Stimulated activated CD8-positive, alpha-beta memory T cell treated with anti-CD3 and anti-CD28 coated beads, Interleukin-15, amount 100 ng/mL, for 1 hour (primary cell): ENCODE measurements at places on chromosomes 16 and 17.

DNA sequence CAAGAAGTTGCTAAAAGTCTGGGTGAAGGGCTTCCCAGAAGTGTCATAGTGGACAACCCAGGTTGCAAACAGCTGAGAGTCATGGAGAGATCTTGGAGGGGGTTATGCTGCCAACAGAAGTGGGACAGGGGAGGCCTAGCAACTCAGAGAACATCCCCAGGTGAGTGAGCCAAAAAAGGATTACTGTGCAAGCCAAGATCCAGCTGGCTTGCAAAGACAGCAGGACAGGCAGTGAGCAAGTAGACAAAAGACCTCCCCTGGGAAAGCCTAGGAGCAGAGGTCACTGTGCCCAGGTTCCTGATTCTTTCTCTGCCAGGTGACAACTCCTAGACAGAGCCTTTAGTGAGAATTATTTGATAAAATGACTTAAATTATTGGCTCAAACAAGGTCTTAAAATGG is 9.5 kb upstream of the LONP2 start:
- no peak for DNase-seq

DNA sequence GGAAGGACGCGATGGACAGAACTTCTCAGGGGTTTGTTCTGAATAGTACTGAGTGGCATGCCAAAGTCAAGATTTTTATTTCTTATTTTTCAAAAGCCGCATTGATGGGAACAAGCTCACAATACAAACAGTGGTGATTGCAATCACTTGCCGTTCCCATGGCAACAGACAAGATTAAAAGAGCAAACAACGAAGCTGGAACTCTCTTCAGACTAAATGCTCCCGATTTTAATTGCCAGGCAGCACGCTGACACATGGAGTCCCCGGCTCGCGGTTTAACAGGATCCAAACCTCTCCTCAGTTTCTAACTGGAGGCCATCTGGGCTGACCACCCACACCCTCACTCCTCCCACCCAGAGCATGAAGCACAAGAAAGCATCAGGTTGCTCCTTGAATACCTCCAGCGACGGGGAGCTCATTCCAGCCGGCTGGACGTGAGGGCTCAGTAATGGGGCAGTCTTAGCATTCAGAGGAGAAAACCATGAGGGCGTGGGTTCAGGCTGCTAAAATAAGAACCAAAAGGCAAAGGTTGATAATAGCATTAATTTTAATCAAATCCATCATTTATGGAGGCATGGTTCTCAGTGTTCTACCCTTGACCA is 41.5 kb downstream of the AIPL1 start:
- no peak for DNase-seq

GRCh38 chr17:50954641-50955121 is 88.5 kb upstream of the TOB1 start:
- DNase-seq: no peak

DNA sequence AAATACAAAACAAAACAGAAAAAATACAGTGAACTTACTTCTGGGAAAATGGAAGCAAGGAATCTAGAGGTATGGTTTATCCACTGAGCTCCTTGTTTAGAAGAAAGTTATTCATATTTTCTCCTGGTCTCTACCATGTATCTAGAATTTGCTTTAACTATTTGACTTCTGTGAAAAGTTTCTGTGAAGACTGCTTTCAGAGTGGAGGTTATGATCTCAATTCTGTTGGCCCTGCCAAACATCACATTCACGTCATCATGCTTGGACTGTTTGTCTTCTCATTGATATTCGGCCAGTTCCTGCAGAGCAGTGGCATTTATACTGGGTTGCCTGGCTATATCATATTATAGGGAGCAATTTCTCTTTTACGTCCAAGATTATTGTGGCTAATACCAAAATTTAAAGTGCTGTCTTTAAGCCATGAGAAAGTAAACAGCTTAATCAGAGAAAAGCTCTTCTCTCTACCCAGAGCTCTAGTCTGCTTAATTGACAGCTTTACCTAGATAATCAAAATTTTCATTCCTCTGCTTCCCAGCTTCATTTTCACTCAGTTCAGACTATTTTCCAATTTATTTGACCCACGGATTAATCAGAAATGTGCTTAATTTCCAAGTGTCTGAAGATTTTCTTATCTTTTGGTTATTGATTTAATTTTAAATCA is at the start of gene ABCA8:
Gene ABCA8 (minus strand): TSS at position 212 of the 661 bp plus-strand sequence. CDS start 13,358 bp downstream, outside the sequence.
- no peak for DNase-seq

- DNase-seq: no peak
Measured at GRCh38 chr17:17066021-17066420, 23.8 kb downstream of the MPRIP start.

DNA sequence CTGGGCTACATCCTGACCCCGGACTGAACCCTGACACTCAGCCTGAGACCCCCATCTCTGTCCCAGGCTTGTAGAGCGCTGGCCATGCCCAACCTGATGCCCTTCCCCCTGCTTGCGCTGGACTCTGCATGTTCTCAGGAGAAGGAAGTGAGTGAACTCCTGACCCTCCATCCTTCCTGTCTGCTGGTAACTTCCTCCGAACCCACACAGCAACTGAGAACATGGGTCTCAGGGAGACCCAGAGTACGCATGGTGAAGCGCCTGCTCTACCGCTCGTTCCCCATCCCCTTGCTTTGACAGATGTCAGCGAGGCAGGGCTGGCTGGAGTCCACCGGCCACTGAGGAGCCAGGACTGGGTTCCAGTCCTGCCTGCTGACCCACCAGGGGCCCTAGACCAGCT is 6.1 kb downstream of the CAMKK1 start:
- no peak for DNase-seq

GRCh38 chr16:87337262-87337771 is 20.1 kb upstream of the C16orf95 start:
- DNase-seq: no peak

GRCh38 chr17:61997664-61998063 is 67.4 kb downstream of the MED13 start:
- DNase-seq: no peak

GRCh38 chr17:64653325-64653984 is 8.7 kb downstream of the SMURF2 start:
- DNase-seq: no peak

- no peak for DNase-seq
Measured at GRCh38 chr17:39643271-39643670, 6.3 kb downstream of the STARD3 start.

GRCh38 chr16:81586417-81586816 is 141.8 kb downstream of the CMIP start:
- no peak for DNase-seq

- peak; percentile 77 for DNase-seq
Measured at GRCh38 chr17:63699638-63700527, at the start of gene LIMD2. Gene LIMD2, minus strand, starts transcription at chr17:63700125. Its CDS starts 827 bp downstream, at chr17:63699298.

DNA sequence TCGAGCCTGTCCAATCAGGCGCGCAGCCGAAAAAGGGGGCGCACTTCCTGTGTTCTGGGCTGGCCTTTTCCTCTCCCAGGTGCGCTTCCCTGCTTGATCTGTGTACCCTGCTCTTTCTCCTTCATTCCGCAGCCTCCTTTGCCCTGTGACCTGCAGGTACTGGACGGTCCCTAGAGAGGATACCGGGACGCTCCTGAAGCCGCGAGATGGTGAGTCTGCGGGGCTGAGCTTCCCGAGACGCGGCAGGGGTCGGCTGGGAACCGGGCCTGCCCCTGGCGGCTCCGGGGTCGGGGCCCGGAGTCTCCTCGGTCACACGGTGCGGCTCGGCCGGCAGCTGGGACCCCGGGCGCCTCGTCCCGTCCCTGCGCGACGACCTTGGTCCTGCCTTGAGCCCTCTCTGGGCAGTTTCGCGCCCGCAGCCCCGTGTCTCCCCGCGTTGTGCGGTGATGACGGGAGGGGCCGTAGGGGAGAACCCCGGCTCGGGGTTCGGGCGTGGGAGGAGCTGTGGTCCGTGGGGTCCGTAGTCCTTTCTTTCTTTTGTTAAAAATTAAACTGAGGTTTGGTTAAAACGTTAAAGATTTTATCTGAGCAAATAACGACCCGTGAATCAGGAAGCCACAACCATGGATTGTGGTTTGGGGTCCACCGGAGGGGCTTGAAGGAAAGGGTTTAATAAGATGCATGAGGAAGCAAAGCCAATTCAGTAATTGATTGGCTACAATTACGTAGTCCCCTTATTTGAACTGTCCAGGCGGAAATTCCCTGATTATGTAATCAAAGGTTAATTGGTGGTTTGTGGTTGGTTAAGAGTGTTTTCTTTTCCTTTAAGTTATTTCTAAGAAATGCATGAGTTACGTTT is 172.8 kb upstream of the ZNF267 start:
- peak; percentile 79 for DNase-seq
